ENCODE measurements at places on chromosomes 6 and 20. TPM values are rescaled to one million over a fixed set of nuclear protein-coding genes. Genes with fewer than 3 reads are reported as not detected.

Gene BPIFB2
- not detected for total RNA-seq

Gene SIRPB2
- total RNA-seq, result 8.8 TPM

Gene FKBP1C
- 0.73 TPM for total RNA-seq

Gene TMEM217
- total RNA-seq, result 1.6 TPM

Gene ID1
- 17.1 TPM for total RNA-seq

Gene MAFB
- total RNA-seq, result 122 TPM

Gene GUCA1A
- not detected for total RNA-seq

Gene PROKR2
- total RNA-seq, result not detected

Gene IRAK1BP1
- 0.42 TPM for total RNA-seq

Gene ESR1
- 0.63 TPM for total RNA-seq

Gene AGPAT4
- 3.3 TPM for total RNA-seq

Gene RHAG
- not detected for total RNA-seq

Gene GNRH2
- 0.52 TPM for total RNA-seq

Gene SLC17A2
- not detected for total RNA-seq

Gene MROH8
- total RNA-seq, result 1.8 TPM

Gene SPATS1
- total RNA-seq, result not detected

Gene AVP
- total RNA-seq, result not detected

Gene RALGAPA2
- total RNA-seq, result 18.4 TPM

Gene SLC17A1
- not detected for total RNA-seq

Gene EEF1A1
- total RNA-seq, result 24,083 TPM

Gene C20orf202
- not detected for total RNA-seq

Gene HLA-DQA2
- 4.7 TPM for total RNA-seq

Gene HDAC2
- total RNA-seq, result 33.6 TPM

Gene DEFB116
- total RNA-seq, result not detected

Gene ADAM33
- total RNA-seq, result under 0.01 TPM

Gene CST2
- total RNA-seq, result not detected

Gene NTSR1
- total RNA-seq, result 0.73 TPM

Gene PNLDC1
- total RNA-seq, result 0.10 TPM

Gene HTR1E
- total RNA-seq, result not detected

Gene HLA-F
- total RNA-seq, result 633 TPM

Gene LY6G6C
- not detected for total RNA-seq

All from mononuclear cell (primary cell).